Esophagus mucosa (tissue), 1 donor: ENCODE measurements at places on chromosomes 13 and 19. TPM values are rescaled to one million over a fixed set of nuclear protein-coding genes. Genes with fewer than 3 reads are reported as not detected.

The CADM4 gene
- 13.0 TPM for total RNA-seq

The SLC25A41 gene
- 0.36 TPM for total RNA-seq

The SHANK1 gene
- 0.04 TPM for total RNA-seq

The KRTDAP gene
- total RNA-seq, result 338 TPM

The TMPRSS9 gene
- total RNA-seq, result not detected

The CYP2F1 gene
- total RNA-seq, result 0.36 TPM

The ICAM5 gene
- 1.3 TPM for total RNA-seq

The KMT2B gene
- 21.1 TPM for total RNA-seq

The ZNF836 gene
- total RNA-seq, result 7.9 TPM

The SSC5D gene
- 0.24 TPM for total RNA-seq

The LRG1 gene
- 24.9 TPM for total RNA-seq

The MBD3L3 gene
- not detected for total RNA-seq

The PEAK3 gene
- 0.08 TPM for total RNA-seq
